ENCODE measurements at places on chromosomes 3 and 15.
A peak's percentile ranks its signal among the peaks of the same experiment; 100 is the strongest.

DNA sequence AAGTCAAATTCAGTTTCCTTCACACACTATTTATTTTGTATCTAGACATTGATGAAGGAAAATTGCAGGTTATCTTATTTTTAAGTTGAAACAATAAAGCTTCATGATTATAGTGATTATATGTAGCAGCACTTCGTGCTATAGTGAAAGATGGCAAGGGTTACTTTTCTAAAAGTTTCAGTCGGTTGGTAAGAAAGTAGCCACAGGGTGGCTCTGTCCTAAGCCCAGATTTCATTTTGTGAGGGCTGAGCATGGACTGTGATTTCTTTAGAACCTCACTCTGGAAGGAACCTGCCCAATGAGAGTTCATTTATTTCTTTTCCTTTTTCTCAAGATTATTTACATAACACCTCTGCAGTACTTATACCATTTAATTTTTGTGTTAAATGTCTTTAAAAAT, 66.5 kb downstream of the NME9 start:
- DNase-seq, result no peak

DNA sequence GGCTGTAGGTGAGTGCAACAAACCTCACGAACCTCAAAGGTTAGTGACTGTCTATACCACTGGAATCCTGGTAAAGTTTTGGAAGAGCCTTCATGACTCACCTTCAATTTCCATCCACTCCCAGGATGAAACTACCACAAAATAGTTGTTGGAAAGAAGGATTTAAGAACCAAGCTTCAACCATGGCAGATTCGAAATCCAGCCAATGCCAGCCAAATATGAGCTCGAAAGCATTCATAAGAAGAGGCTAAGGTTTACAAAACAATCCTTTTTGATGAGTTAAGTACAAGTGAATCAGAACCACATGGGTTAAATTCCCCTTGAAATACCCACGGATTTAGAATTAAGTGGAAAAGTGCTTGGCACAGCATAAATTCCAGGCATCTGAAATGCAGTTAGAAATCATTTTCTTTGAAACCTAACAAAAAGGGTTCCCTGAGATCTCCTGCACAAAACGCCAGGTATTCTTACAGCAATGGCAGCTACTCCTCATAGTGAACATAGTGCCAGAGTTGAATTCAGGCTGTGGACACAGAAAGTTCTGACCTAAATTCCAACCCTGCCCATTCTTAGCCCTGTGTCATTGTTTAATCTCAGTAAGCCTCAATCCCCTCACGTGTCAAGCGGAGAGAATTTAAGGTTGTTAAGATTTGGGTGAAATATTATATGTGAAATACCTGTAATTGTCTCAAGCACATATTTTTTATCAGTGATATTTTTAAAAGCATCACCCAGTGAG, 89.2 kb downstream of the FBN1 start:
- DNase-seq, result no peak

DNA sequence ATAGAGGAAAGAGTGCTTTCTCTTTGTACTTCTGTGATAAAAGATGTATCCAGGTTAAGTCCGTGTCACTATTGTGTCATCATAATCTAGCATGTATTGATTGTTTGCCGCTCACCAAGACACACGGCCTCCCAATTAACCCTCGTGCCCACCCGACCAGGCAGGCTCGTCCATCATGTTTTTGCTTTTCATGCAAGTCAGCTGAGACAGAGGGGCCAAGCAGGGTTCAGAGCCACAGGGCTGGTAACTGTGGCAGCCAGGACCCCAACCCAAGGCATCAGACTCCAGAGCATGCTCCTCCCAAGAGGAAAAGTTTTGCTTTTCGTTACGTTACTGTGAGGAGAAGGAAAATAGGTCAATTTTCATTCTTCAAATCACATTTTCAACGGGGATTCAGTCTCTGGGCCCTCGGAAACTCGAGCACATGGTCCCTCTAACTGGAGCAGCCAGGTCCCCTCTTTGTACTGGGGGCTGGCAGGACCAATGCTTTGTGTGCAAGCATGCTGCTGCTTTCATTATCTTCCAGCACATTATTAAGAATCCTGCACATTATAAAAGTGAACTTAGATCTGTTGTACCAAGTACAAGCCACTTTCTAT, 161.1 kb upstream of the TOPAZ1 start:
- no peak for DNase-seq

DNA sequence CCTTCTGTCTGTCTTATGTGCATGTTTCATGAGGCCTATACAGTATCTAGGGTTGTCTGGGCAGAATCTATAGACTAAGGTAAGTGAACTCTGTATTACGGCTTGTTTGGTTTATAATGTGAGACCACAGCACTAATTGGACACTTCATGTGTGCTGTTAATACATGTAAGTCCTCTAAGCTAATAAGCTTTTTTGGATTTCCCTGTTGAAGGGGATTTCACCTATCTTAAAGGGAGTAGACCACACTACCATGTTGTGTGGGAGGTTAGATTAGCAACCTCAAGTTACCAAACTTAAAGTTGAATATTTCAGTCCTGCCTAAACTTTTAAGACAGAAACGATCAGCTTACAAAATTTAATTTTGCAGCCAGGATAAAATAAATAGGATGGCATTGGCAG, 189.8 kb upstream of the GOLIM4 start:
- DNase-seq, result no peak

- no peak for DNase-seq
These were observed 86.6 kb downstream of the LINGO1 start for GRCh38 chr15:77546050-77546501.

DNA sequence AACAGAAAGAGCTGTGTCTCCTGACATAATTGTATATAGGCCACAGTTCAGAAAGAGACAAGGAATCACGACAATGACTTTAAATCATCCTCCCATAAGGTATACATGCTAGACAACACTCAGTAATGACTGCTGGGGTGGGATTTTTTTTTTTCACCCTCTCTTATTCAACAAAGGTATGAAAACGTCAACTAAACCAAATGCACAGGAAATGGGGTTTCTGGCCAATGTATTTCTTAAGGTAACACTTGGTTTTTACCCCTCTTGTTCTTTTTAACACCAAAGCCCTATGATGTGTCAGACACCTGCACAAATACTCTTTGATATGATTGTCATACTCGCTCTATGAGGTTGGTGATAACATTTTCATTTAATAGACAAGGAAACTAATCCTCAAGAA, 78.3 kb downstream of the MCF2L2 start:
- DNase-seq, result no peak

- no peak for DNase-seq
These were observed 834.6 kb upstream of the CFAP20DC start for GRCh38 chr3:59884409-59884808.

DNA sequence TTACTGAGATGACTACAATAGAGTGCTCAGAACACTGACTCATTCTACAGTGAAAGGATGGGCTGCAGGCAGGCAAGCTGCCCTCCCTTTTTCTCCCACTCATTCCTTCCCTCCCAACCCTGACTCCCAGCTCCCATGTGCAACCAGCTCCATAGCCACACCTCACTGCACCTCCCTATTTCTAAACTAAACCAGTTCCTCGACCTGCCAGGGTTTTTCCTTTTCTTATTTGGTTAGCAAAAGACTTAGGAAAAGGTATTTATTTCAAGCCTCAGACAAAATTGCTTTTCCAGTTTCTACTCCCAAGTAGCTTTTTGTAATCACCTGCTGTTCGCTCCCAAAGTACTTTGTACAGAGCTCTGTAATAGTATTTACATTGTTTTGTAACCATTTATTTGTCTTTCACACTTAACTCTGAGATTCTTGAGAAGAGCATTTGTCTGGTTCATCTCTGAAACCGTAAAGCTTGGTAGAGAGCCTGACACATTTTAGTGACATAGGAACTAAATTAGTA, 2.2 kb downstream of the AADAC start:
- no peak for DNase-seq

- DNase-seq, result peak; percentile 55
These were observed 8.1 kb downstream of the ARIH2 start for GRCh38 chr3:48926425-48927392.

DNA sequence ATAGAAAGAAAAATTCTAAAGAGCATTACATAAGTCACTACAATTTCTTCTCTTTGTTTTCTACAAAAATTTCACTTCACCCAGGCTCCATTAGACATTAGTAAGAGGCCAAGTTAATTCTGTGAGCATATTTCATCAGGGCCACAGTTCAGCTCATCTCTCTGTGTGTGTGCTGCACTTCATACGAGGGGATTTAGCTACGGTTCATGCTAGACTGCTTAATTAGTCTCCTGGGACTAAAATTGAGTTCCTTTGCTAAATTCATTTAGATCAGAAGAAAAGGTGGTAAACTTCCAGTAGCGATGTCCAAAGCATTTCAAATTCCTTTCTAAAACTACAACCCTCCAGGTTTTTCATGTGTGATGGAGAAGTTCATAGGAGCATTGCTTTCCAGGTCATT, 83.1 kb upstream of the SETMAR start:
- DNase-seq, result no peak

DNA sequence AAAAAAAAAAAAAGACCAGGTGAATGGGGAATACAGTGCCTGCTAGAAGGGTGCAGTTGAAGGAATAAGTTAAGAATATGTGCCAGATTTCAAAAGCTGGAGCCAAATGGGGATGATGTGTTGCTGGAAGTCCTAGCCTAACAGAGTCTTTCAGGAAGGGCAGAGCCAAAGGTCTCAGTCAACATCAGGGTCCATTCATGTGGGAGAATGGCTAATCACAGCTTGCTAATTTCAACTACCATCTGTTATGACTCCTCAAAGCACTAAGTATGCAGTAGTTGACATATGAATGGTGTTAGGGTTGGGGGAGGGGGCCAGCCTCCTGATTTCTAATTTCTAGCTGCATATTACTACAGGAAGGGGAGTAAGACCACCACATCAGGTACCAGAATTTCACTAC, 4.4 kb downstream of the ZBTB38 start:
- DNase-seq, result no peak

GRCh38 chr15:60591496-60592370, 112.8 kb upstream of the ICE2 start:
- peak; percentile 67 for DNase-seq

- DNase-seq, result no peak
These were observed 128.3 kb downstream of the GOLIM4 start for GRCh38 chr3:167967257-167968036.

DNA sequence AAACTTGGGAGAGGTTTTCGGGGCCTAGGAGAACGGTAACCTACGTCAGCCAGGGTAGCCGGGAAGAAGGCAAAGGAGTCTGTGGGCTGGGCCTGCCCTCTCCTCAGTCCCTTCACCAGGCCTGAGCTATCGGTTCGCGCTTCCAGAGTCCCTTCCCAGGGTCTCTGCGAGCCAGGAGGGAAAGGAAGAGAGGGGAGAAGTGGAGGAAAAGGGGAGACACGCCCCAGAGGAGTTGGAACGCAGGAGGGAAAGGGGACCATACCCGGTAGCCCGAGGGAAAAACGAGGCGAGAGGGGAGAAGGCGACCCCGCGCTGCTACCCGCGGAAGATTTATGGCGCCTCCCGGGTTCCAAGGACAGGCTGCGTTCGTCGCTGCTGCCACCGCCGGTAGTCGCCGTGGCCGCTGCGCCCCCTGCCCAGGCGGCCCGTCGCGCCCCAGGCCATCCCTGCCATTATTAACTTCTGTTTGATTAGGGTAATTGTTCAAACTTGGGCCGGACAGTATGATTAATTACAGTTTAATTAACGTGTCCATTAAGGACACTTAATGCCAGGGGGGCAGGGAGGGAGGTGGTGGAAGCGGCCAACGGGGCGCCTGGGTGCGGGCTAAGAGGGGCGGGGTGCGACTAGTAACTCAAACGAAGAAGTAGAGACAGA, 3.4 kb upstream of the SKOR1 start:
- DNase-seq, result no peak

- DNase-seq, result peak; percentile 43
These were observed 82.0 kb upstream of the LMOD3 start for GRCh38 chr3:69204315-69204957.

DNA sequence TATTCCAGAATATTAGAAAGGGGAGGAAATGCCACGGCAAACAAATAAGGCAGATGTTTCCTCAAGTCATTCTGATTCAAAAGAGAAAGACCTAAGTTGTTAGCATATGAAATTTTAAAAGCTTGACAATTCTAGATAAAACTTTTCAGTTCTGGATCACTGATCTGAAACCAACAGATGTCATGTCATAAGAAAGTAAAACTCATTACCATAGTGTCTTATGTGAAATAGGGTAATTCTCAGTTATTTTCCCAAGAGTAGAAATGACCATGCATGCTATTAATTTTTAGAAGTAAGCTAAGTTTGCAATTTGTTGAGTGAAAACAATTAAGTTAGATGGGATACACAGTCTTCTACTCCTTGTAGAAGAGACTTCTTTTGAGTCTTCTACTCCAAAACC, 630.3 kb downstream of the NAALADL2 start:
- no peak for DNase-seq

DNA sequence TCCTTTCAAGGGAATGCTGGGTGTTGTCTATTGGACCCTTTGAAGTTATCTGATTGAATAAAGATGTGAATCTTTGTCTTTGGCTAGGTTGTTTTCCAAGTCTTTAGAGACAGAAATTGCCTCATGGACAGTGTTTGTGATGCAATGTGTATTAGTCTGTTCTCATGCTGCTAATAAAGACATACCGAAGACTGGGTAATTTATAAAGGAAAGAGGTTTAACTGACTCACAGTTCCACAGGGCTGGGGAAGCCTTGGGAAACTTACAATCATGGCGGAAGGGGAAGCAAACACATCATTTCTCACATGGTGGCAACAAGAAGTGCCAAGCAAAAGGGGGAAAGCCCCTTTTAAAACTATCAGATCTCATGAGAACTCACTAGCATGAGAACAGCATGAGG, 88.8 kb upstream of the PLXND1 start:
- DNase-seq, result no peak

- DNase-seq, result no peak
These were observed 85.4 kb downstream of the MAGI1 start for GRCh38 chr3:65953301-65953812.

GRCh38 chr3:55782351-55782750, 295.2 kb upstream of the WNT5A start:
- no peak for DNase-seq

DNA sequence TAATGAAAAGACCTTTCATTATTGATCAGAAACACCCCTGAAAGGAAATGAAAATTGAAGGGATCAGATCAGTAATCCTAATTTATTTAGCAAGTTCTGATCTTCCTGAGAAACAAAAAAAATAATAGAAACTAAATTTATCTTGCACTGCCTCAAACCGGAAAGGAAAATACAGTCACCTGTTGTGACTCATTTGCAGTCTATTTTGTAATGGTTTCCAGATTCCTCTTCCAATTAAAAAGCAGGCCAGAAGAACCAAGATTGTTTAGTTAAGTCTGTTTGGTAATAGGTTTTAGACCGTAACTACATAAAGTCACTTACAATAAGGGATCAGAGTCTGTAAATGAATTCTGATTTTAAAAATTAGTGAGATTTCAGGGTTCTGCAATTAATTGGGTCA, 49.7 kb upstream of the ATOSA start:
- DNase-seq, result no peak

GRCh38 chr3:70312336-70312735, at the start of gene MDFIC2:
Gene MDFIC2 (minus strand): TSS chr3:70312638. CDS start chr3:70311973, 665 bp downstream.
- no peak for DNase-seq

- DNase-seq, result no peak
These were observed 189.3 kb upstream of the TPM1 start for GRCh38 chr15:62853114-62853840.

- no peak for DNase-seq
These were observed 119.8 kb downstream of the THRB start for GRCh38 chr3:24374801-24375200.

Measured in activated T-cell treated with anti-CD3 and anti-CD28 coated beads, Interleukin-2, amount 50 U/mL, for 48 hours (primary cell).